ENCODE measurements at places on chromosomes 1 and 21. TPM values are rescaled to one million over a fixed set of nuclear protein-coding genes. Genes with fewer than 3 reads are reported as not detected.

- DNase-seq = no peak
Measured at GRCh38 chr1:28893403-28894102, 20.8 kb upstream of the EPB41 start.

DNA sequence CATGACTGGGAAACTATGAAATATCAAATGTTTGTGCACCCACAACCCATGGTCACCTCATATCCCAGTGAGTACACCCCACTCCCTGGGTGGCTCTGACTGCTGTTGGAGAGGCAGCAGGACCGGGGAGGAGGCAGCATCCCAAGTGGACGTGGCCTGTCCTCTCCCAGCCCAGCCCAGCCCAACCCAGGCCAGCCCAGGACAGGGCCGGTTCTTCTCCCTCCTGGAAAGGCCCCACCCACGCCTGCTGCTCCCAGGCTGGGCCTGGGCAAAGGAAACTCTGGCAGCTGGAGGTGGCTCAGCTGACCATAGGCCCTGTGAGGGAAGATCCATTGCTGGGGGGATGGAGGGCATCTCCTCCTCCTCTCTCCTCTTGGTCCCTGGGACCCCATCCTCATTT lies 19.1 kb downstream of the MATN1 start:
- DNase-seq = peak; percentile 56

- no peak for DNase-seq
Measured at GRCh38 chr1:56045062-56045461, 534.3 kb downstream of the PLPP3 start.

DNA sequence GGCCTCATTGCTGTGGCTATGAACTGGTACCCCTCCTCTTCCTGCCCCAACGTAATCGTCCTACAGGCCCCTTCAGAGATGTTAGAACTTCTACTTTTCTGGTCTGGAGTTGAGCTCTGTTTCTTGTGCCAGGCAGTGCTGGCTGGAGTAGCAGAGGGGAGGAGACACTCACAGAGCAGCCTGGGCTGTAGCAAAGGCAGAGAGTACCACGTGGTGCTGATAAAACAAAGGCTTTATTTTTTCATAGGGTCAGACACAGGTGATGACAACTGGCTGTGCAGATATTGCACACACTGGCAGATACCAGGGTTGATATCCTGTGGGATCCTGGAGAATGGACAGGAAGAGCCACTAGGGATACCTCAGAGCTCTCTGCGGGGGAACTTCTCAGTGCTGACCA lies 23.2 kb downstream of the CRCT1 start:
- no peak for DNase-seq

DNA sequence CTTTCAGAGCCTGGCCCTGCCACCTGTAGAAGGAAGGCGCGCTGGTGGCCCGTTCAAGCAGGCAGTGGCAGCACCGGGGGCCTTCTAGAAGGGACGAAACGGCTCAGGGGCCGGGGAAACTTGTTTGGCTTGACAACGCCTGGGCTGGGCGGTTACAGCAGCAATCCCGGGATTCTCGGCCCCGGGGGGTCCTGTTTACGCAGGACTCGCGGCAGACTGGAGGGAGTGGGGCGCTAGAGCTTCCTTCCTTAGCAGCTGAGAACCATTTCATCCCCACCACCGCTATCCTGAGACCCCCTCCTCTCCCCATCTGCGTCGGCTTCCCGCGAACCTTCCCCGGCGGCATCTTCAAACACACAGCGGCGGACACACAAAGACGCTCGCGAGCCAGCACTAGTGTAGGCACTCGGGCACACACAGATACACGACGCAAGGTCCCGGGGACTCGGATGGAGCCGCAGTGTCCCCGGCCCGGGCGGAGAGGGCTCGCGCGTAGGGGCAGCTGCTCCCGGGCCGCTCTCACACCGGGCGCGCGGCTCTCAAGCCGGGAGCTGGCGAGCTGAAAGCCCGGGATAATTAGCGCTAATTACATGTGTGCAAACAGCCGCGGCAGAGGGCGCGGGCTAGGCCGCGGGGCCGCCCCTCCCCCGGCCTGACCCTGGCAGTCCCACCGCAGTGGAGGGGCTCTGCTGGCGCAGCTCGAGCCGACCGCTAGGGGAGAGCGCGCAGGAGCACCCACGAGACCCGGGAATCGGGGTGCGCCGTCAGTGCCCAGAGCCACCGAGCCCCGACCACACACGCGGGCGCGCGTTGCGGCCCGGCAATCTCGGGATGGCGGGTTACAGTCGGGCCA lies 271.4 kb downstream of the FOXD2 start:
- DNase-seq = no peak

DNA sequence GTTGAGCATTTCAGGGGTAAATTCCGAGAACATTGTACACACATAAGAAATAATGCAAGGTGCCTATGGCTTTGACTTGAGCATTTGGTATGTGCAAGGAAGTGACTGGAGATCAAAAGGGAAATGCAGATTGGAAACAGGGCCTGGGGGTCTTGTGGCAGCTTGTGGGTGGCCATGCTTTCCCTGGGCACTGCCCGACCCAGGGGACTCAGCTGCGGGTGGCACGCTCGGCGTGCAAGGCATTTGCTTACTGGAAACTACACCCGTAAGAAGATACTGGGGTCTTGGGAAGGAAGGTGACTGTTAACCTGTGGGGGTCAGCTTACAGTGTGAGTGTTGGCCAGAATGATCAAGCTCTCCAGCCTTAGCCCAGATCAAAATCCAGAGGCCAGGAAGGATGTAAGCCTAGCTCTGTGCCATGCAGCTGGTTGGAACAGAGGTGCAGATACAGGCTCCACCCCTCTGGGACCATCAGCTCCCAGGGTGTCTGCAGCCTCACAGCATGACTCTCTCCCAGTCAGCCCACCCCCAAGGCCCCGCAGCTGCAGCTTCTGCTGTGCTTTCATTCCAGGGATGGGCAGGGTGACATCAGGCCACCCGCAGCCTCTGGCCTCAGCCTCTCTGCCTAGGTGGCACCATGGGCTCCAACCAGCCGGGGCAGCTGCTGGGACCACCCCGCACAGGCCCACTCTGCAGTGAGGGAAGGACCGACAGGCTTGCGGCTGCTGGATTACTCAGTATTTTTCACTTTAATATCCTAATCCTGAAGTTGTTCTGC lies 55.1 kb downstream of the KIF26B start:
- DNase-seq = no peak

DNA sequence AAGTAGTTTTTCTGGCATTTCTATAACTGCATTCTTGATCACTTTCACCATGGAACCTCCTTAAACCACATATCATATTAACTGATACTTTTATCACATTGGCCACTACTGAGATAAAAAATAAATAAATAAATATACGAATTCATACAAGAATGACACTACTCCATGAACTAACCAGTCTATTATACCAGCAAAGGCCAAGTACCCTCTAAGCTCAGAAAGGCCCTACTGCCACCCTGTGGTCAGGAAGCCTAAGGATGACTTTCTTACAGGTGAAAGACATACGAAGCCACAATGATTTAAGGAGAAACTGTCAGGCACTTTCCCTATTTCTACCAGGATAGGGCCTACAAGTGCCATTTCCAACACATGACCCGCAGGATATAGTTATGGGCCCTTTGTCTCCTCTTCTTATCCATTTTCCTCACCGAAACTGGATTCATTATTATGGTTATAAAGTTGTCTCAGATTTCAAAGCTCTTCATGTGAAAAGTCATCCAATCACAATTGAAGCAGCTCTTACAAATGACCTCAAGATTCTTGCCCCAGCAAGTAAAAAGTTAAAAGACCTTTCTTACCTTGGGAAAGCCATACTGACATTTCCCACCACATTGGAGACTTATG lies 23.9 kb downstream of the DNAJC8 start:
- DNase-seq = peak; percentile 49

VSIG8 gene
- total RNA-seq = not detected

DNA sequence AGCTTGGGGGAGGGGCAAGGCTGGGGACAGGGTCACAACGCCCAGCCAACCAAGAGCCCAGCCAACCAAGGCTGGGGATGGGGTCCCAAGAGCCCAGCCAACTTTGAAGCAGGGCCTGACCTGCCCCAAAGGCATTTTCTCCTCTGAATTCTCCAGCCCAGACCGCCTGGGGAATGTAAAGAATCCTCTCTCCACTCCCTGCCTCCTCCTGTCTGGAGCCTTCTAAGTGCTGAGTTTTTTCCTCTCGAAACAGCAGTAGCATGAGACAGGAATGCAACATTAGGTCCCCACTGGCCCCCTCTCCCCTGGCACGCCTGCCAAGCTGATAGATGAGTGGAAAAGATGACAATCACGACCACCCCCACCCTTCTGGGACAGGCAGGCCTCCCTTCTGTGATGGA lies 17.0 kb downstream of the C1orf198 start:
- no peak for DNase-seq

AGRN gene
- 12.8 TPM for total RNA-seq

GRCh38 chr1:89635825-89636815 lies 3.2 kb downstream of the LRRC8C start:
- DNase-seq = no peak

DNA sequence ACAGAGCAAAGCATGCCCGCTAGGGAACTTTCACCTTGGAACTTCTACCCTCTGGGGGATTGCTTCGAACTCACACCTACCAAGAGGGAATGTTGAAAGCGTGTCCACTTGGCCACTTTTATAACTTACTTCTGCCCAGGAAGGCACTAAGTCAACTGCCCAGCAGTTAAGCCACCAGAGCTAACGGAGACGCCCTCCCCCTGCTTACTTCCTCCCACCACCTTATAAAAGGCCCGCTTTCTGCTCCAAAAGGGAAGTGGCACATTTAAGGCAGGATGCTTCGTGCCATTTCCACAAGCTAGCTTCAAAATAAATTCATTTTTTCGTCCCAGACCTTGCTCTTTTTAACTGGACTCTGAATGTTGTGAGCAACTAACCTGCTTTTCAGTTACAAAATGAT lies 3.2 kb upstream of the AK2 start:
- DNase-seq = no peak

SPATA21 gene
- total RNA-seq = not detected

GRCh38 chr21:44498280-44499210 lies 41.5 kb downstream of the KRTAP10-1 start:
- DNase-seq = no peak

VHLL gene
- total RNA-seq = not detected

IRF6 gene
- 31.6 TPM for total RNA-seq

DNA sequence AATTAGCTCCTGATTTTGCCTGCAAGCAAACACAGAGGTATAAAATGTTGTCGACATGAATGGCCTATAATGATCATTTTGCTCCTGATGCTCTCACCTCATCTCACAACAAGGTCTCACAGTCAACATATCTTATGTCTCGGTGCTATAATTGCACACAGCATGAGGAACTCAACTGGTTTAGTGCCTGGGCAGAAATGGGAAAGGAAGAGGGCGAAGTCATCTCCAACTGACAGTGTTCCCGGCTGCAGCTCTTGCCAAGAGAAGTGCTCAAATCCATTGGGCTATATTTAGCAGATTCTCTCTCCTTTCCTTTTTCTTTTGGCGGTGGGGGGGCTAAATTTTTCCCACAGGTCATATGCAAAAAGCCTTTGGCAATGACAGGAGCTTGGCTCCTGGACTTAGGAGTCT lies 53.0 kb downstream of the SLC45A1 start:
- DNase-seq = no peak

ATP13A2 gene
- total RNA-seq = 15.6 TPM

DNA sequence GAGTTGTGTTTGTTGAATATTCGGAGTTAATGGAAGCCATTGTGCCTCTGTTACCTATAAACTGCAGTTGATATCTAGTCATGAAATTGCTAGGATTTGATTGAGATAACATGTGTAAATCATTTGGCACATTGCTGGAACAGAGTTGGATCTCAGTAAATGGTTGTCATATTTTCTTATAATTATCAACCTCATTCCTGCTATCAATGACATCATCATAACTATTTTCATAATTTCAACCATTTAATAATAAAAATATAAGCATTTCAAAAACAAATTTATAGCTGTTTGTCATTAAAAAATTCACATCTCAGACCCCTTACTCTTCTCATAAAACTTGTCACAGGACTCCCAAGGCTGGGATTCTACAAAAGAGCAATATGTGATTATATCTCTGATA lies 133.4 kb downstream of the PTGER3 start:
- DNase-seq = no peak

PPIAL4G gene
- not detected for total RNA-seq

PROK1 gene
- total RNA-seq = not detected

KRTAP21-2 gene
- total RNA-seq = not detected

LIN28A gene
- not detected for total RNA-seq

GRCh38 chr1:74504125-74504932 lies 8.1 kb downstream of the LRRC53 start:
- no peak for DNase-seq

MROH9 gene
- not detected for total RNA-seq

- no peak for DNase-seq
Measured at GRCh38 chr1:91549041-91549735, 48.5 kb downstream of the CDC7 start.

DNA sequence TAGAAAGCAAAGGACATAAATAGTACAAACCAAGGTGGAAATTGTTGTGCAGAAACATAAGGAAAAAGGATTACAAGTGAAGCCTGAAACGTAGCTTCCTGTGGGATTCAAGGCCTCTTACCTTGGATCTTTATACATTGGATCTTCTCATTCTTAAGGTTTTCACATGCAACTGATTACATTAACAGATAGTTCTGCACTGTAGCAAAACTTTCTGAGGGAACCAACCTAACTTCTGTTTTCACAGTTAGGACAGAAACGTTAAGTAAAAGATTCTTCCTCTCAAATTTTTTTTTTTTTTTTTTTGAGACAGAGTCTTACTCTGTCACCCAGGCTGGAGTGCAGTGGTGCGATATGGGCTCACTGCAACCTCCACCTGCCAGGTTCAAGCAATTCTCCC lies 7.8 kb upstream of the TM2D1 start:
- no peak for DNase-seq

TAF5L gene
- total RNA-seq = 9.0 TPM

DNA sequence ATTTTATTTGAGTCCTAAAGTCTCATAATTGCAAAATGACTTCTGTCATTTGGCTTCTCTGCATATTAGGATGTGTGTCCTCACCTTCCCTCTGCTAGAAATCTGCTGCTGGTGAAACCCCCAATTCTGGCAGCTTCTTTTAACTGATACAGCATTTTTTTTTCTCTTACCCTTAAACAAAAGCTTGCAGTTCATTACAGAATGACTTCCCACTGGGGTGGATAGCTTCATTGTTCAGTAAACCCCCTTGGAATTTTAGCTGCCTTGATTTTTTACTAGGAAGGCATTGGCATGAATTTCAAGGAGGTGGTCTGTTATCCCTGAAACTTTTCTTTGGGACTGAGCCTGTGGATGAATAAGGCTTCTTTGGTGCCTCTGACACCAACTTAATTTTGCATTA lies 16.8 kb downstream of the TSEN15 start:
- no peak for DNase-seq

DNA sequence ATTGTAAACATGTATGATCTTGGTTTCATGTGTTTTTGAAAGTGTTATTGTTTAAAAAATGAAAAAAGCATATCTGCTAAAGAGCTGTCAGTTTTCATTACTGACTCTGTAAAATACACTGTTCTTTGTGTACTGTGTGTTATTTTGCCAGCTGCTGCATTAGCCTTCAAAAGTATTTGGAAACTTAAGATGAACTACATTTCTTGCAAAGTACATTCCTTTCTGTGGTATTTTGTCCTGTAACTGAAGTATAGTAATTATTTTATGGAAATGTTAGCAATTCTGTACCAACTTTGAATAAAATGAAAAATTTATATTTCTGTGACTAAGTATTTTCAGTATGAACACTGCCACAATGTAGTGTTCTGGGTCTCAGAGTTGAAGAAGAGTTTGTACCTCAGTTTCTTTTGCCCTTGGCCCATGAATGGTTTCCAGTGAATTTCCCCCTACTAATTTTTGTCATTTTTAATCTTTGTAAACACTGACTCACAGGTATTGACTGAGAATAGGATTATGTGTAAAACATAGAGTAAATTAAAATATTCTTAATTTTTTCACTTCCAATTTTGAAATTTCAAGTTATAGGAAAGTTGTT lies 32.7 kb downstream of the MRPS6 start:
- no peak for DNase-seq
